ENCODE measurements at places on chromosomes 11 and 22. TPM values are rescaled to one million over a fixed set of nuclear protein-coding genes. Genes with fewer than 3 reads are reported as not detected.
A peak's percentile ranks its signal among the peaks of the same experiment; 100 is the strongest.

GRCh38 chr11:11439591-11439990, 86.5 kb upstream of the CSNK2A3 start:
- DNase-seq: no peak

GRCh38 chr11:127000291-127000968, at the start of gene KIRREL3:
KIRREL3 (minus strand) TSS chr11:127000770.
- peak; percentile 20 for DNase-seq

The IGSF9B gene
- total RNA-seq: 119 TPM

The OR1S2 gene
- total RNA-seq: not detected

The LMO2 gene
- total RNA-seq: 8.1 TPM

The WBP2NL gene
- 31.8 TPM for total RNA-seq

The SLC5A1 gene
- total RNA-seq: 4.8 TPM

Data from testis (tissue), 5 donors.